Muscle of leg (tissue), 16 donors: ENCODE measurements at places on chromosomes 3 and 15. TPM values are rescaled to one million over a fixed set of nuclear protein-coding genes. Genes with fewer than 3 reads are reported as not detected.
A peak's percentile ranks its signal among the peaks of the same experiment; 100 is the strongest.

DNA sequence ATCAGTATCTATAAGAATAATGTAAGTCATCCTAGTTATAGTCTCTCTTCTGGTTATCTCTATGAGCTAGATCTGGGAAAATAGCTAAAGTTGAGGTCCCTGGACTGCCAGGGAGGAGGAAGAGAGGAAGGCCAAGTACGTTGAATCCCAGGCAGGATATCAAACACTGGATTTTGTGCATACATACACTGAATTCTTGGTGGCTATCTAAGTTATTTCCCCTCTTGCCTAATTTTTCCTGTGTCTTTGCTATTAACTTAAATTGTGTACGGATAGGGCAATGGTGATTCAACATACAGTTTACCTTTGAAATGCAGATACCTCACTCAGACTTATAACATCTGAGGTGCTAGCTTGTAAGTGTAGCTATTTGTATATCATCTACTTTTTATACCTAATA is 27.2 kb downstream of the FBXO22 start:
- no peak for DNase-seq

DNA sequence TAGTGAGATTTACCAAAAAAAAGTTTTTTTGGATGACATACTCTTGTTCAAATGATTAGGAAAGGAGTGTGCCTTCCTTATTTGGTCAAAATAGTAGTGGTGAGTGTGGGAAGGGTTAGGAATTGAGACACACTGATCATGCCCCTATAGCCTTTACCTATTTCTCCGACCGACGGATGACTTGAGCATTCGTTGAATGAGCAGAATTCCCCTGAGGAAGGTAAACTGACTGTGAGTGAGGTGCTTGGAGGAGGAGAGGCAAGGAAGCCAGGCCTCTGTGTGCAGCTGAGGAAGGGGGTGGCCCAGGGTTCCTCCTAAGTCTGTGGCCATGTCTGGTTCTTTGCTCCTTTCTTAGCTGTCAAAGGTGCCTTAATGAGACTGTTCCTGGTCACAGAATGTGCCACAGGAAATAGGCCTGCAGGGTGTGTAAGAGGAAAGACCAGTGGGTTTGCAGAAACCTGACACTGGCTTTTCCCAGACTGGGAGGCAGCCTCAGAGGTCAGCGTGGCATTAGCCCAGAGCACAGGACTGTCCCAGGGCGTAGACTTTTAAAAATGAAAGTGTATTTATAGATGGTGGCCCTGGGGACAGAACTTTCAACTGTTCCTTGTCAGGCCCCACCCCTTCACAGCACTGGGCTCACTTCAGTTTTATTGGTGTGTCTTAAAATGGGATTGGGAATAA is 307.7 kb upstream of the C2CD4B start:
- DNase-seq = peak; percentile 64

- no peak for DNase-seq
These were observed 31.7 kb downstream of the UQCC5 start for GRCh38 chr3:52568069-52568468.

Gene SNTN
- total RNA-seq = not detected

Gene LYZL4
- total RNA-seq = not detected

Gene MOBP
- not detected for total RNA-seq

GRCh38 chr15:60908888-60909287 is 320.2 kb downstream of the RORA start:
- DNase-seq = no peak

GRCh38 chr3:87448558-87448957 is 172.2 kb upstream of the POU1F1 start:
- no peak for DNase-seq

- no peak for DNase-seq
These were observed 2.1 kb downstream of the FYCO1 start for GRCh38 chr3:45993421-45994027.

GRCh38 chr3:49013738-49014660 is 4.4 kb downstream of the DALRD3 start:
- peak; percentile 27 for DNase-seq

DNA sequence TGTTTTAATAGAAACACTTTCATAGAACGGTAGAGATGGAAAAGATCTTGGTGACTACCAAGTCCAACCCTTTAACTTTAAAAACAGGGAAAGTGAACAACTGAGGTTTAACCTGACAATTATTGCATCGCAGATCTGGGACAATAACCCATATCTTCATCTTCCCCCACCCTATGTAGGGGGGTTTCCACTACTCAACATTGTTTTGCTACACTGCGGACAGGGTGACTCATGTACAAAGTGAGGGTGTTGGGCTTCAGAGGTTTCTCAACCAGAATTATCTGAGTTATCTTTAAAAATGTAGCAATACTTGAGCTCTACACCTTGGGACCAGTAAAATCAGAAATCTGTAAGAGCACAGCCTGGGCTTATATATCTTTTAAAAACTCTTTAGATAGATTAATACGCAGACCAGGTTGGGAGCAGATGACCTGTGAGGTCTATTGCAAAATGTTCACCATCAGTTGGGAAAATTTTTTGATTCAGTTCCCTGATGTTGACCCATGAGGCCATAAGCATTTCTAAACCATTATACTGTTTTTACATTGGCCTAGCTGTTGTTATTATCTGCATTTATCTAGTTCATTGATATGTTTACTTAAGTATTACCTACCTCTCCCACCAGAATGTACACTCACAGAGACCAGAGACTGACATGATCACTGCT is 103.6 kb upstream of the ICE2 start:
- no peak for DNase-seq

Gene BSN
- total RNA-seq = 0.44 TPM

Gene SSUH2
- 1.1 TPM for total RNA-seq

DNA sequence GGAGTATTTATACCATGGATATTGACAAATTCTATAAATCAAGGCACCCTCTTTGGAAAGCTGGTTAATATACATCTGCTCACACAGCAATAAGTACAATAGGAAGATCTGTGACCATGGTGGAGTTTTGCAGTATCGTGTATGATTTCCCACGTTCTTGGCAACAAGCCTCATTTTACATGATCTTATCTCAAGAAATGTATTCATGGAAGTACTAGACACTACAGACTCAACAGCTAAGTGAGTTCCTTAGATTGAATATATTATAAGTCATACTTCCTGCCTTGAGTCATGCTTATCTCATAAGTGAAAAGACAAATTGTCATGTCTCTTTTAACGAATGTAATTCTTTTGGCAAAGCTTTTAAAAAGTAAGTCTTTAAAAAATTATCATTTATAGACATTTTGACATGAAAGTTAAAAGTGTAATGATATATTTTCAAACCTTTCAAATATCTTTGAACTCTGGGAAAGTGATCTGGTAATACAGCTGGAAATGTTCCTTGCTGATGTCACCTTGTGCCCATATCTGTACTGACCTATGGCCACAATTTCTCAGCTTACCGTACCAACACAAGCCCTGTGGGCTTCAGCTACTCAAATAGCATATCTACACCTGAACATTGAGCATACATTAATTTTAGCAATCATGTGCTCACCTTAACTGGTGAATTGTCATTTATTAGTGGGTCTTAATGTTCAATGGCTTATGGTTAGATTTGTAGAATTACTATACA is 130.3 kb upstream of the TMC3 start:
- peak; percentile 20 for DNase-seq

Gene SMCO1
- total RNA-seq = 1.6 TPM

Gene SHQ1
- 20.7 TPM for total RNA-seq
